ENCODE measurements at places on chromosomes 12 and 14. TPM values are rescaled to one million over a fixed set of nuclear protein-coding genes. Genes with fewer than 3 reads are reported as not detected.

Gene PIWIL1
- not detected for total RNA-seq

Gene MAP1LC3B2
- total RNA-seq: not detected

Gene RNU6-8
- total RNA-seq: not detected

Gene DNAJC22
- 38.9 TPM for total RNA-seq

Gene RPS6KA5
- total RNA-seq: 32.8 TPM

GRCh38 chr12:14264316-14264715 lies 101.2 kb upstream of the ATF7IP start:
- no peak for DNase-seq

GRCh38 chr12:76455582-76456345 lies 103.8 kb downstream of the OSBPL8 start:
- no peak for DNase-seq

GRCh38 chr12:119060847-119061796 lies 79.8 kb downstream of the SRRM4 start:
- peak; percentile 11 for DNase-seq

DNA sequence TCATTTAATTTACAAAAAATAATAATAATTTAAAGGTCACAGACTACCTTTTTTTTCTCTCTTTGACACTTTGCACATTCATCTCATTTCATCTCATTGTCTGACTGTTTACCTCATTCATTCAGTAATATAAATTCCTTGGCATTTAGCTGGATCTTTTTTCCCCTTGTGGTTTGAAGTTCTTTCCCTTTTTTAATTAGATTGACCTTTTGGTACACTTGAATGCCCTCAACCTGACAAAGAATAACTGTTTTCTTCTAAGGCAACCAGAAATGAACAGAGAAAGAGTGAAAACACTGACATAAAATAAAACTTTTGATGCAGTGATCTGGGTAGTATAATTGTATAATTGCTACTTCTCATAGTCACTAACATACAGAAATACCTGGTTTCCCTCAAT lies 774.9 kb upstream of the NOVA1 start:
- no peak for DNase-seq

GRCh38 chr14:68396461-68396860 lies 396.4 kb downstream of the ZFP36L1 start:
- no peak for DNase-seq

DNA sequence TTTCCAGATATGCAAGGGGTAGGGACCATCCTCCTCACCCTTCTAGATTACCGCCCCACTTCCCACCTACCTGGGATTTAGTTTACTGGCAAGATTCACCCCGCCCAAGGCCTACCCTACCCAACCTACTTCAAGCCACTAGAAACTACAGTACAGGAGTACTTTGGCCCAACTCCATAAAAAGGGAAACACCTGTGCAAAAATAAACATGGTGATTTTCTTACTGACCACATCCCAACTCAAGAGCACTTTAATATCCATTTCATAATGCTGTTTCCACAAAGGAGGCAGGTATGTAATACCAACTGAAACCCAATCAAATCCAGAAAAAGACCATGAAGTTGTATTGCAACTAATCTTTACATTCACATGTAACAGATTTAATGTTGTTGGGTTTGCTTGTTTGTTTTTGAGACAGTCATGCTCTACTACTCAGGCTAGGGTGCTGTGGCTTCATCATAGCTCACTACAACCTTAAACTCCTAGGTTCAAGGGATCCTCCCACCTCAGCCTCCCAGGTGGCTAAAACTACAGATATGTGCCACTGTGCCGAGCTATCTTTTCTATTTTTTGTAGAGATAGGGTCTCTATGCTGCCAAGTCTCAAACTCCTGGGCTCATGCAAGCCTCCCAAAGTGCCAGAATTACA lies 41.7 kb upstream of the RAP1B start:
- peak; percentile 19 for DNase-seq

DNA sequence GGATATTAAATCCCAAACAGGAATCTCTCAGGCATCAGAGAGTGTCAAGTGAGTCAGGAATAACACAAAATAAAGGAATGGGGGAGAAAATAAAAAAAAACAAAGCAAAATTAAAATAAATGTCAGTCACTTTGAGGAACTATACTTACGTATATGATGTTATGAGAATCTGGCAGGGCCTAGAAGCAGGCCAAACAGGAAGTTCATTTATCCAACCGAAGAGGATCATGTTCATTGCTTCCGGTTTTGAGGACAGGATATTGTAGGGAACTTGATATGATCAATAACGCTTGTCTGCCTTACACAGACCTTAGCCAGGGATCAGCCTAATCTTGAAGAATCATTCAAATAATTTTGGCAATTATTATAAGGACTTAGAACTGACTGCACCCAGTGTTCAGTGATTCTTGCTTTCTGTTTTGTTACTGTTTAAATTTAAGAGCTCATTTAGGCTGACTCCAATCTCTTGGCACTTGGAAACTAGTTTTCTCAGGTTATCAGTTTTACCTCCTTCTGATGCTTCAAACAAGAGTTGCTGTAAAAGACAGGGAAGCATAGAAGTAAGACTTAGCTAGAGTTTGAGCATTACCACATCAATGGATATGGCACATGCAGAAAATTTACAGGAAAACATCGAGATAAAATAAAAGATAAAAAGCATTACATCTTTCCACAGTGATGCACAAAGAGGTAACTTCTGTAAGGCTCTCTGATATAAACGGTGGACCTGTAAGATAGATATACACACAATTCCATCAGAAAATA lies 53.4 kb downstream of the ZFC3H1 start:
- DNase-seq: no peak

DNA sequence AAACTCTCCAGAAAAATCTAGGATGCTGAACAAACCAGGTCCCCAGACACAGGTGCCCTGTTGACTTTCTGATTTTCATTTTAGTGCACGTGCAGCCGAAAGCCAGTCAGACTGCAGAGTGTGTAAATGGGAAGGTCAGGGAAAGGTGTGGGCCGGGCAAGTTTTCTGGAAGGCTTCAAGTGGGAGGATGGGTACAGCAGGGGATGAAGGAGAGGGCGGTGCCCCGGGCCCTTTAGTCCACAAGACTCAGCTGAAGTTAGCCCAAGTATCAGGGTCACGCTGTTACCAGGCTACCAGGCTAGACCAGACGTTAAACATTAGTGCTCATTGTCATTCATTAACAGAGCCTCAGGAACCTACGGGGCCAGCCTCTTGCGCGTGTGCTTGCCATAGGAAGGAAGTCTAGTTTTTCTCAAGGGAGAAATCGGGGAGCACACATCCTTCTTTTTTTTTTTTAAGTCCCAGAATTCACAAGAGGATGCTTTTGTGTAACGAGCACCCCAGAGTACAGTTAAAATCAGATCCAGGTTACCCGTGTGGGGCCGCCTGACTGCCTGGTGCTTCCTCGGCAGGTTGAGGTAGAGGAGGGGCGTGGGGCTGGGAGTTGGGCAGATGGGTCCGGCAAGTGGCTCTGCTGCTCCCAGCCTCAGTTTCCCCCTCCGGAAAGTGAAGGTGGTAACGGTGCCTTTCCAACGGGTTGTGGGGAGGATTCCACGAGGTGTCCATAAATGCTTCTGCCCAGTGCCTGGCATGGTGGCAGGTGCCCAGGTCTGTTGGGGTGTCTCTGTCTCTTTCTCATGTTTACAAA lies 19.1 kb downstream of the BCL7A start:
- peak; percentile 79 for DNase-seq

DNA sequence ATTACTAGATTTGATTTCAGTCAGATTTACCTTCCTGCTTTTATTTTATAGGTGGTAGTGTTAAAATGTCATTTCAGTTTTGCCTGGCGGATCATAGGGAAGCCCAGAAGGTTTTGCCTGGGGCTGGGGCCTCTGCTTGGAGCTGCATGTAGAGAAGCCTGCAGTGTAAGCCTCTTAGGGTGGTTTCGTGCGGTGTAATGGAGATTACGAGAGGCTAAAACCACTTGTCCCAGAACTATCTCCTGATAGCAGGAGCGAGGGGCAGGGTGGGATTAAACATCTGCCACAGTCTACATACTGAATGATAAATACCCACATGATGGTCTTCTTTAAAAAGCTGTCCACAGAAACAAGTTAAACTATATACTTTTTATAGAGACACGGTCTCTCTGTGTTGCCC lies 35.0 kb upstream of the DICER1 start:
- DNase-seq: no peak

DNA sequence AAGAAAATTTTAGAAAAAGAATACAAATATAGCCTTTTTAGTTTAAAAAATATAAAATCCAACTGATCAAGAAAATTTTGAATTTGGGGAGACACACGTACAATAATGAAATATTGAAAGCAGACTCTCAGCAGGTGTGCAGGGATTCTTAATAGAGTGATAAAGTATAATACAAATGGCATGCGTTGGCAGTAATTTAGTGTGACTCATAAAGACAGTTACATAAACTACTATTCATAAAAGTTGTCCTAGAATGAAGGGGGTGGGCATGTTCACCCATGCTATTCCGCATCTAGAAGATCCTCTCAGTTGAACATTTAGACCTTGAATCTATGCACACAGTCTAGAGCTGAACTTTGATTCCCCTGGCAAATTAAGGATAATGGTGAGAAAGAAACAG lies 200.4 kb upstream of the AVPR1A start:
- no peak for DNase-seq

- DNase-seq: no peak
These were observed 10.4 kb upstream of the KRT7 start for GRCh38 chr12:52222692-52223091.

DNA sequence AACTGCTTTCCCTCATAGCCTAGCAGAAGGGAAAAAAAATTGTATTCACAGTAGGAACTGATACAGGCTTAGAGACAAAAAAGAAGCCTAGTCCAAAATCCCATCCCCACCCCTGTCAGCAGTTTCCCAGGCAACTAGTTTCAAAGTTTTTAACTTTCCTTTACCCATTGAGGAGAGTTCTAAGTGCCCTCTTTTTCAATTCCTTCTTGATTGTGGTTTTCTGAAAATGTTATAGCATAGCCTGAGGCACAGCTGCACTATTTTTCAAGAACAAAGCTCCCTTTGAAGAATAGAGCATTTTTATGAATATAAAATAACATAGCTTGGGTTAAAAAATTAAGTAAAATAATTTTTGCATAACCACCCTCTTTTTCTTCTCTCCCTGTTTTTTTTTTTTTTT lies 81.6 kb downstream of the IPO8 start:
- no peak for DNase-seq

GRCh38 chr14:35158951-35159653 lies 36.8 kb downstream of the PRORP start:
- DNase-seq: no peak

DNA sequence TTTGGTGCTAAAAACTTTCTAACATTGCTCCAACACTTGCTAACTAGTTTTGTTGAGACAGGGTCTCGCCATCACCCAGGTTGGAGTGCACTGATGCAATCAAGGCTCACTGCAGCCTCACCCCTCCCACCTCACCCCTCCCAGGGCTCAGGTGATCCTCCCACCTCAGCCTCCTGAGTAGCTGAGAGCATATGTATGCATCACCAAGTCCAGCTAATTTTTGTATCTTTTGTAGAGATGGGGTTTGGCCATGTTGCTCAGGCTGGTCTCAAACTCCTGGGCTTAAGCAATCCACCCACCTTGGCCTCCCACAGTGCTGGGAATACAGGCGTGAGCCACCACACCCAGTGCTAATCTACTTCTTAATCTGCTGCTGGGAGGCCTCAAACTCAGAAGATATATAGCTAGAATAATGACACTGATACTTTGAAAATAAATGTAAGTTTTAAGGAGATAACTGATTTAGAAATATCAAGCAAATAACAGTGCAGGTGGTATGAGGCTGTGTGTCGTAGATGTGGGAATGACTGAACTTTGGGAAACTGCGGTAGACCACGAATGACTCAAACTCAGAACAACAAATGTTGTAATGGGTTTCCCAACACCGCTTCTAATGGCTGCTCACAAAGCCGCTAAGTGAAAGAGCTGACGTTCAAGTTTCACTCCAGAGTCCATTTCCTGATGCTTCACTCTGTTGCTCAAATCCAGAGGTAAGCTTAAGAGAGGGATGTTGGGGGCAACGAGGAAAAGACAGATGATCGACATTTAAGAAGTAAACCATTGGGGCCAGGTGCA lies 10.0 kb downstream of the TMCC3 start:
- peak; percentile 17 for DNase-seq

DNA sequence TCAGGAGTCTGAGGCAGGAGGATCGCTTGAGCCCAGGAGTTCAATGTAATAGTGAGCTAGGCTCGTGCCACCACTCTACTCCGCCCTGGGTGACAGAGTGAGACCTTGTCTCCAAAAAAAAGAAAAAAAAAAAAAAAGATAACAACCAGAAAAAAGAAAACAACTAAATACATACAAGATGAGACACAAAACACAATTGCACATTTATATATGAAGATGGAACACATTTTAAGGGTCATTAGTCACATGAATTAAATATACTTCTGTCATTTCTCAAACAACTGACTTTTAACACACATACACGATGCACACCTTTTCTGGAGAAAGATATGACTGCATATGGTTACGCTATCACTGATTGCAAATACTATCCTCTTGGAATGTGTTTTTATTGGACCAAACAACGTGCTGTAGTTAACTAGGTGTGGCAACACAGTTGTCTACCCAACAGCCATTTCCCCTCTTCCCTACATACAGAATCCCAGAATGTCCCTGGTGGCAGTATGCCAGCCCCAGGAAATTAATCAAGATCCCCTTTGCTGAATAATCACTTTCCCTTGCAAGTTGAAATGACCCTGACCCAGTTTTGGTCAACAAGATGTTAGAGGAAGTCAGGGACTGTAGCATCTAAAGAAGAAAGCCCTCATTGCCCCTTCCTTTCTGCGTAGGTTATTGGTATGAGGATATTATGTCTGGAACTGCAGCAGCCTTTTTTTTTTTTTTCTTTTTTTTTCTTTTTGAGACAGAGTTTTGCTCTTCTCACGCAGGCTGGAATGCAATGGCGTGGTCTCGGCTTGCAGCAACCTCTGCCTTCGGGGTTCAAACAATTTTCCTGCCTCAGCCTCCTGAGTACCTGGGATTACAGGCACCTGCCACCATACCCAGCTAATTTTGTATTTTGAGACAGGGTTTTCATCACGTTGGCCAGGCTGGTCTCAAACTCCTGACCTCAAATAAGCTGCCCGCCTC lies 5.6 kb upstream of the MYL6B start:
- peak; percentile 73 for DNase-seq

Data from transverse colon (tissue), 4 donors.